Heart left ventricle (tissue), 16 donors: ENCODE measurements at places on chromosomes 11 and 22.

GRCh38 chr11:33723238-33723881 is 12.9 kb downstream of the CD59 start:
- no peak overlapping the region for H3K4me3 ChIP-seq
- peak overlapping the region; percentile 90 for H3K27ac ChIP-seq
- peaks cover 38% of the 10 kb centered on the region for H3K36me3 ChIP-seq
- H3K4me1 ChIP-seq, result peaks cover 86% of the 10 kb centered on the region

GRCh38 chr11:134030853-134031252 is 38.0 kb upstream of the JAM3 start:
- no peaks in the 10 kb centered on the region for H3K27me3 ChIP-seq
- no peak overlapping the region for H3K27ac ChIP-seq
- no peaks in the 10 kb centered on the region for H3K36me3 ChIP-seq

DNA sequence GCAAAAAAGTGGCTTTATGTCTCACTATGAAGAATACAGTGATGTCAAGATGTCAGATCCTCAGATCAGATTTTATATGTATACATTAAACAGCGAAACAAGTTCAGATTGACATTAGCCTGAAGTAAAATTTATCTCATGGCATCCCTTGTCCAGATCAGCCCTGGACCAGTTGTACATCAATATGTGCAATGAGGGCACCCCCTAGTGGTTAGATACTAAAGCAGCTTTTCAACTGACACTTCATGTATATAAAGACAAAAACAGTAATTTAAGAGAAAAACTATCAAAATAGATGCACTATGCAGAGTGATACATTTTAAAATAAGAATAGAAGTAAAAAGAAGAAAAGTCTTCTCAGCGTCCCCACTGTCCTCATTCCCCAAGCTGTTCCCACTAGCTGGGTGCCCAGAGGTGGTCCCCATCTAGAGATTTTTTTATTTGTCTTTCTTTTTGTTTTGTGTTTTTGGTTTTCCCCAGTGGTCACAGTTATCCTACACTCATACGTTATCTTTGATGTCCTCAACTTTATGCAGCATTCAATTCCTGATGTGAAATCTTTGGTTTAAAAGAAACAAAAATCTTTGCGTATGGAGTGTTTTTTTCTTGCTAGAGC is 2193.4 kb upstream of the RAG2 start:
- no peak overlapping the region for H3K4me3 ChIP-seq
- H3K4me1 ChIP-seq, result no peaks in the 10 kb centered on the region
- no peaks in the 10 kb centered on the region for H3K36me3 ChIP-seq
- no peaks in the 10 kb centered on the region for H3K27me3 ChIP-seq

DNA sequence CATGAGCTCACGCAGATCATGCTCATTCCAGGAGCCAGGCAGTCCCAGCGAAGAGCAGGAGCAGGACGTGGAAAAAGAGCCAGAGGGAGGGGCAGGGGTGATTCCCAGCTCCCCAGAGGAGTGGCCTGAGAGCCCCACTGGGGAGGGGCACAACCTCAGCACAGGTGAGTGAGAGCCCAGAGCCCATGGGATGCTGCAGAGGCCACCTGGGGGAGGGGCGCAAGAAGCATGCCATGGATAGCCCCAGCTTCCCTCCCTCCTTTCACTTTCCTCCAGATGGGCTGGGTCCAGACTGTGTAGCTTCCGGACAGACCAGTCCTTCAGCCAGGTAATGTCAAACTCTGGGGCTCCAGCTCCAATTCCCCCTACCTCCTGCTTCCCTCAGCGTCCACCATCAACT is 6.2 kb downstream of the SMTNL1 start:
- H3K36me3 ChIP-seq, result peaks cover 2% of the 10 kb centered on the region
- no peak for DNase-seq
- H3K27me3 ChIP-seq, result no peaks in the 10 kb centered on the region
- peaks cover 4% of the 10 kb centered on the region for H3K4me1 ChIP-seq

DNA sequence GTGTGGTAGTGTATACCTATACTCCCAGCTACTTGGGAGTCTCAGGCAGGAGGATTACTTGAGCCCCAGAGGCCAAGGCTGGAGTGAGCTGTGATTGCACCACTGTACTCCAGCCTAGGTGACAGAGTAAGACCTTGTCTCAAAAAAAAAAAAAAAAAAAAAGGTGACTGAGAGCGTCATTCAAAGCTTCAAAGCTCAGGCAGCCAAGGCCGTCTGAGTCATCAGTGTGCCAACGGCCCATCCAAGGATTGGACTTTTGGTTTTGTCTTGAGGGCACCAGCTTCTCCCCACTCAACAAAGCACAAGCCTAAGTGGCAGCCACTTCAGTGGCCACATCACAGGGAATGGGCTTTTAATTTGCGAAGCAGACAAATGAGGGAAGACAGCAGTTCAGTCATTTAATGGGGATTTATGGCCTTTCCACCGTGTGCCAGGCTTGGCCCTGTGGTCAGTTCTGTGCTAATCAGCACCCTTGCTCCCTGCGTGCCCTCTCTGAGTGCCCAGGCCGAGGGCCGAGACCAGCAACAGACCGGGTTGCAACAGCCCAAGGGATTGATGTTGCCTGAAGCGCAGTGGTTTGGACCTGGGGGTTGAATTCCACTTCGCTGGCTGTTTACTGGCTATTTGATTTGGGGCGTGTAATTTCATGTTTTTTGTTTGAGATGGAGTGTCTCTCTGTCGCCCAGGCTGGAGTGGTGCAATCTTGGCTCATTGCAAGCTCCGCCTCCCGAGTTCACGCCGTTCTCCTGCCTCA is 30.2 kb upstream of the CRYBB3 start:
- H3K27ac ChIP-seq, result no peak overlapping the region
- H3K4me3 ChIP-seq, result no peak overlapping the region
- no peaks in the 10 kb centered on the region for H3K27me3 ChIP-seq
- no peak for DNase-seq
- H3K4me1 ChIP-seq, result peaks cover 3% of the 10 kb centered on the region

GRCh38 chr11:121237686-121238658 is 54.6 kb upstream of the SC5D start:
- H3K27me3 ChIP-seq, result no peaks in the 10 kb centered on the region
- H3K27ac ChIP-seq, result peak overlapping the region; percentile 47
- H3K4me3 ChIP-seq, result no peak overlapping the region
- no peaks in the 10 kb centered on the region for H3K4me1 ChIP-seq
- DNase-seq, result peak; percentile 47
- no peaks in the 10 kb centered on the region for H3K36me3 ChIP-seq

DNA sequence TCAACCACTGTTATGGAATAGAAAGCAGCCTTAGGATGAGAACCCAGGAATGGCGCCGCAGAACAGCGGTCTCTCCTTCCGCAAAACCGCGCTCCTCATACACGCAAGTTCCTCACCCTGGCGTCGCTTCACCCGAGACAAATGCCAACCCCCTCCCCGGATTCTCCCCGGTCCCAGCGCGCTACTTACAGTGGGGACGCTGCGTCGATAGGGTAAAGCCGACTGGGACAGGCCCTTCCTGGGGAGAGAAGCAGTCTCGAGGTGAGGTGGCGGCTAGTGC is 287 bp downstream of the RPS13 start:
- H3K4me1 ChIP-seq, result peaks cover 38% of the 10 kb centered on the region
- no peaks in the 10 kb centered on the region for H3K27me3 ChIP-seq
- no peak for DNase-seq

GRCh38 chr11:15202626-15203025 is 87.9 kb downstream of the INSC start:
- H3K27ac ChIP-seq, result no peak overlapping the region
- H3K27me3 ChIP-seq, result no peaks in the 10 kb centered on the region
- no peaks in the 10 kb centered on the region for H3K4me1 ChIP-seq
- no peak overlapping the region for H3K4me3 ChIP-seq

GRCh38 chr11:12218909-12219308 is 108.5 kb downstream of the MICAL2 start:
- no peak for DNase-seq
- no peaks in the 10 kb centered on the region for H3K27me3 ChIP-seq
- H3K36me3 ChIP-seq, result peaks cover 55% of the 10 kb centered on the region
- peaks cover 72% of the 10 kb centered on the region for H3K4me1 ChIP-seq
- H3K27ac ChIP-seq, result no peak overlapping the region

- no peaks in the 10 kb centered on the region for H3K27me3 ChIP-seq
- H3K27ac ChIP-seq, result no peak overlapping the region
- H3K4me1 ChIP-seq, result peaks cover 2% of the 10 kb centered on the region
- DNase-seq, result no peak
- H3K36me3 ChIP-seq, result no peaks in the 10 kb centered on the region
- no peak overlapping the region for H3K4me3 ChIP-seq
Measured at GRCh38 chr11:97224396-97224795, 834.6 kb downstream of the JRKL start.

GRCh38 chr11:118804094-118804493 is 13.1 kb upstream of the DDX6 start:
- H3K36me3 ChIP-seq, result no peaks in the 10 kb centered on the region
- DNase-seq, result no peak
- H3K27me3 ChIP-seq, result no peaks in the 10 kb centered on the region
- no peak overlapping the region for H3K27ac ChIP-seq
- H3K4me3 ChIP-seq, result no peak overlapping the region

DNA sequence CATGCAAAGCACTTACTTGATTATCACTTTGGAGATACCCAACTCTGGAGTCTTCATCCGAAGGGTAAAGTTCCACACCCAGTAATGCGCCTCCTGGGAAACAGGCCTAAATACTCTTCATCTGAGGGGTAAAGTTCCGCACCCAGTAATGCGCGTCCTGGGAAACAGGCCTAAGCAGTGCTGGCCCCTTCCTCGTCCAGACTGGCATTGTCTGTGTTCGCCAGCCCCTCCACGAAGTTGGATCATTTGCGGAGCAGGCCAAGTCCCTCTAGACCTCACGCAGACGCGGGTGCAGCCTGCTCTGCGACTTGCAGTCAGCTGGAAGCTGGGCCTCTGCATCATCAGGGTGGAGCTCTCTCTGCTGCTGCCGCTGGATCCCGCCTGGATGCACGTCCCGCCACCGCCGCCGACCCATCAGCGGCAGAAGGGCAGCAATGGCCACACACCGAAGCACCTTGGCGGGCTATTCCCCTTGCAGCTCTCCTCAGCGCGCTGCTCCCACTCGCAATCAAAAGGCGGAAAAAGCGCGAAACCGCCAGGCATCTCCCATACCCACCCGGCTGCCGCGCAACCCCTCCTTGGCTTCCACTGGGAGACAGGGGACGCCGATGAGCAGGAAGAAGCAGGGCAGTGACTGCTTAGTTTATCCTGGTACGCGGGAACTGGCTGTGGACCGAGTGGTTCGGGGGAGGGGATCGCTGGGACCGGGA is 34.1 kb upstream of the GLYATL1 start:
- DNase-seq, result peak; percentile 39
- no peaks in the 10 kb centered on the region for H3K4me1 ChIP-seq
- no peak overlapping the region for H3K27ac ChIP-seq

GRCh38 chr22:31244046-31244942 is 32.2 kb downstream of the LIMK2 start:
- no peak overlapping the region for H3K4me3 ChIP-seq
- DNase-seq, result no peak
- H3K4me1 ChIP-seq, result peaks cover 16% of the 10 kb centered on the region

DNA sequence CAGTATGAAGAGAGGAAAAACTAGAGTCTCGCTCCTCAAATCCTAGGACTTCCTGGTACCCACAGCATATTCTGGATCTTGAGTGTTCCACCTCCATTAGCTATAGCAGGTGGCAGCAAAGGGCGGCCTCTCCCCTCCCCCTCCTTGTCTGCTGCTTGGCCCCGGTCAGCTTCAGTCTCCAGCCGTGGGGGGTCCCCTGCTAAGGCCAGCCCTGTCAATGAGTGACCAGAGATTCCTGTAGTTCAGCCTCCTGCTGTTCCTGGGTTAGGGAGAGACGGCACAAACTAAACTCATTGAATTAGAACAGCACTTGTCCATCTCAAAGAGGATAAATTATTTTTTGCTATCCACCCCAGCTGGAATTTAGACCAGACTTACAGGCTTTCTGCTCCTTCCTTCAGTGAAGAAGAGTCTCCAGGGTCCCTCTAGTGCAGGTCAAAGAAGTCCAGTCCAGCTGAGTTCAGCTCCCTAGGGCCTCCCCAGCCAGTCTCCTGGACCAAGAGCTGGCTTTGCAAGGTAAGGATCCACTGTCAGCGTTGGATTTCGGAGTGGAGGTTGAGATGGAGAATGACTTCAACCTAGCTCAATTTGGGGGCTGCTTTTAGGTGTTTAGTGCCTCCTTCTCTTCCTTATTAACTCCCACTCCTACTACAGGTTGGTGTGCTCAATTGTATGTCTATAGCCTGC is 1.1 kb upstream of the PHLDB1 start:
- no peaks in the 10 kb centered on the region for H3K27me3 ChIP-seq
- DNase-seq, result peak; percentile 56
- H3K4me3 ChIP-seq, result peak overlapping the region; percentile 95
- peak overlapping the region; percentile 93 for H3K27ac ChIP-seq

DNA sequence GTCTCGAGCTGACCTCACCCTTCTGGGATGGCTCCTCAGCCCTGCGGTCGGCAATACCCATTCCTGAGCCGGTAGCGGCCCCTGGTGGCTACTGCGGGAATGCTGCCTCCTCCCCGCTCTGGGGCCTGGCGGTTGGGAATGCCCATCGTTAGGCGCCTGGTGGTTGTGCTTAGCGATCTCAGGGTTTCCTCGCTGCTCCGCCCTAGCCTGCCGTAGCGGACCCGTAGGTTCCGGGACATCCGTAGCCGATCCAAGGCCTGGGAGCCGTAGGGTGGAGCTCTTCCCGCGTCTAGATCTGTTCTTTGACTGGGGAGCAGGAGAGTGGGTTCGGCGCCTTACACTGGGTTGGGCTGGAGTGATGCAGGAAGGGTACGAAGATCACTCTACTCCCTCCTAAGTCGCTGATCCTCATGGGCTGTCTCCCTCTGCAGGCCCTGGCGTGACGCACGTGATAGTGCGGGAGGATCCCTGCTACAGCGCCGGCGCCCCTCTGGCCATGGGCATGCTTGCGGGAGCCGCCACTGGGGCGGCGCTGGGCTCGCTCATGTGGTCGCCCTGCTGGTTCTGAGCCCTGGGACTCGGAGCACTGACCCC is 14.8 kb downstream of the PLEKHB1 start:
- no peak overlapping the region for H3K27ac ChIP-seq
- H3K4me1 ChIP-seq, result peaks cover 33% of the 10 kb centered on the region
- H3K27me3 ChIP-seq, result no peaks in the 10 kb centered on the region

GRCh38 chr22:41038732-41039131 is 53.7 kb upstream of the EP300 start:
- no peak overlapping the region for H3K4me3 ChIP-seq
- no peak overlapping the region for H3K27ac ChIP-seq
- H3K27me3 ChIP-seq, result no peaks in the 10 kb centered on the region
- H3K4me1 ChIP-seq, result no peaks in the 10 kb centered on the region
- no peaks in the 10 kb centered on the region for H3K36me3 ChIP-seq
